ENCODE measurements at places on chromosomes 4 and X.

GRCh38 chr4:181007751-181008150 lies 1235.5 kb upstream of the TENM3 start:
- no peak for DNase-seq

GRCh38 chr4:123127875-123128274 lies 205.5 kb upstream of the NUDT6 start:
- DNase-seq: no peak

GRCh38 chr4:42712854-42713253 lies 55.9 kb upstream of the ATP8A1 start:
- no peak for DNase-seq

DNA sequence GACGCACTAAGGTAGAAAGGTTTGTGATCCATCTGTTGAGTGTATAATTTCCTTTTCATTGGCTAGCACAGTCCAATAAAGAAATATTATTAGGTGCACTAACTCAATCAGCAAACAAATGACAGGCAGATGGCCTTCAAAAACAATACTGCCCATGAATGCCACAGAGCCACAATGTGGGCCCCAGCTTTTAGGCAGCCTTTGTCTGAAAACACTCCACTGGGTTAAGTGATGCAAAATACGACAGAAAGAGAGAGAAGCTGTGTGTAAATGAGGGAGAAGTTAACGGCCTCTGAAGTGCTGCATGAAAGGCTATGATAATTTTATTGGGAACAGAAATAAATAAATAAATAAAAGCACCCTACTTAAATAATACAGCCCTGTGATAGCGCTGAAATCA lies 274.6 kb downstream of the NKX6-1 start:
- no peak for DNase-seq

- DNase-seq: no peak
Measured at GRCh38 chr4:1561286-1561990, 122.7 kb downstream of the FAM53A start.

- no peak for DNase-seq
Measured at GRCh38 chr4:107831140-107831539, 6.4 kb downstream of the SGMS2 start.

GRCh38 chr4:7636240-7636508 lies 201.4 kb upstream of the PSAPL1 start:
- no peak for DNase-seq
